ENCODE measurements at places on chromosomes 6 and 20. TPM values are rescaled to one million over a fixed set of nuclear protein-coding genes. Genes with fewer than 3 reads are reported as not detected.

DNA sequence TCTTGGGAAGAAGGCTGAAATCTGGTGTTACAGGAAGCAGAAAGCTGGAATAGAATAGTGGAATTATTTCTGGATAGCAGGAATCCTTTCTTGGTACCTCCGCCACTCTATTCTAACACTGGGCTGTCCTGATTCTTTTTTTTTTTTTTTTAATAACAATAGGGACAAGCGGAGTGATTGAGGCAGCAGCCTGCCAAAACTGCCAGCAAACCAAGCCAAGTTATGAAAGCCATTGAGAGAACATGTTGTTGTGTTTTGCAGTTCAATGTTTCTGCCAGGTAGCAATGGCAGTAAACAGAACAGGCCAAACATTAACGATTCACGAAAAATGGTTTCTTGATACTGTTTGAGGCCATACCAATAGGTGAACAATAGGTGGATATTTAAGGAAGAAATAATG, 47.1 kb downstream of the SLC26A8 start:
- no peak for DNase-seq

TSPO2 gene
- total RNA-seq, result not detected

TRDN gene
- total RNA-seq, result not detected

GRCh38 chr6:82361631-82362030, 2.0 kb upstream of the TPBG start:
- no peak for DNase-seq

- DNase-seq, result peak; percentile 96
These were observed 28.3 kb upstream of the FAM83C start for GRCh38 chr20:35320396-35321126.

- no peak for DNase-seq
These were observed 67.7 kb upstream of the CD93 start for GRCh38 chr20:23153696-23154341.

- DNase-seq, result no peak
These were observed 154.5 kb downstream of the MYLK4 start for GRCh38 chr6:2596222-2596621.

DNA sequence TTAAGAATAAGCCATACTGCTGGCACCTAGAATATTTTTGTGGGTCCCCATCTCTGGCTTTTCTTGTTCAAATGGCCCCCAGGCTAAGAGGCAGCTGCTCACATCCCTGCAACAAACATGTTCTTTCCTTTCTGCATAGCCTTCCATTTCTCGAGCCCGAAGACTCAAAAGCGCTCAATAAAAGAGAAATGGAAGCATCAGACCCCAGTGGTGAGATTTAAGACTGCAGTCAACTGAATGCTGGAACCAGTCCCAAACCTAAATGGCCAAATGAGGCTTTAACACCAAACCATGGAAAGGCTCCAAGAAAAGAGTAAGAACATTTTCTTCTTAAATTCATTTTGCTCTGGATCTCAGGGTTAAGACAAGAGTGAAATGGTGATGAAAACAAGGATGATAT, 122.1 kb upstream of the TRAF3IP2 start:
- DNase-seq, result no peak

GRCh38 chr6:73585566-73586415, 65.0 kb upstream of the EEF1A1 start:
- DNase-seq, result peak; percentile 90

- no peak for DNase-seq
These were observed 38.7 kb upstream of the AFDN start for GRCh38 chr6:167787896-167788562.

- DNase-seq, result no peak
These were observed 11.4 kb upstream of the PBOV1 start for GRCh38 chr6:138229663-138230179.

ULBP2 gene
- total RNA-seq, result 8.2 TPM

DNA sequence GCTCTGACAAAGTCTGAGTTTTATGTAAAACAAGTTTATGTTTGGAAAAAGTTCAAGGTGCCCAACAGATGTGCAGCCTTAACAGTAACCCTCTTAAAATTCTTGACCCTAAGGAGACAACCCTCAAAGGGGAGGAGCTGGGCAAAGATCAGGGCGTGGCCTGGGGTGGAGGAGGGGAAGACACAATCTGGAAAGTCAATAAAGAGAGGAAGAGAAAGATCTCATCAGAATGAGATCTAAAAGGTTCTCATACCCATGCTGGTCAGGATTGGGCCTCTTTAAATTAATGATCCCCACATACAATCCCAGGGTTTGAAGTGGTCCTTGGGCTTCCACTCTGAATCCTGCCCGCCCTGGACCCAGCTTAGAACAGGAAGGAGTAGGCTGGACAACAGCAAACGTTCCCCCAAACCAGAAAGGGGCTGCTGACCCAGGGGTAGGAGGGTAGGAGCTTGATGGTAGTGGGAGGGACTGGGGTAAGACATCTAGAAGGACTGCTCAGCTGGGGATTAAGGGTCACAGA, 33.0 kb downstream of the FOXP4 start:
- peak; percentile 3 for DNase-seq

DNA sequence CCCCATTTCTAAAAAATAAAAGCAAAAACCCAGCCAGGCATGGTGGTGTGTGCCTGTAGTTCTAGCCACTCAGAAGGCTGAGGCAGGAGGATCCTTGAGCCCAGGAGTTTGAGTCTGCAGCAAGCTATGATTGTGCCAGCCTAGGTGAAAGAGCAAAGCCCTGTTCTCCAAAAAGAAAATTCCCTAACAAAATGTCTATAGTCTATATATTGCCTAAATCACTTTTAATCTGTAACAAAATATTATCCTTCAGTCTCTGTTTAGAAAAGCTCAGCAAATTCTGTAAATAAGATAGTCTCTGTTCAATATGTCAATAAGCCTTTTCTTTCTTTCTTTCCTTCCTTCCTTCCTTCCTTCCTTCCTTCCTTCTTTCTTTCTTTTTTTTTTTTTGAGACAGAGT, 75.8 kb upstream of the ZFP64 start:
- no peak for DNase-seq

TRAPPC3L gene
- total RNA-seq, result not detected

- no peak for DNase-seq
These were observed 1292.4 kb downstream of the EPHA7 start for GRCh38 chr6:92126983-92127382.

GRCh38 chr6:146304181-146304580, 239.5 kb upstream of the RAB32 start:
- no peak for DNase-seq

- peak; percentile 85 for DNase-seq
These were observed 22.1 kb upstream of the TINAG start for GRCh38 chr6:54286141-54286540.

PRR18 gene
- not detected for total RNA-seq

NKAPL gene
- total RNA-seq, result 0.15 TPM

GRCh38 chr6:35154262-35154661, 13.1 kb upstream of the TCP11 start:
- no peak for DNase-seq

GRCh38 chr6:137390334-137390733, 103.9 kb downstream of the OLIG3 start:
- DNase-seq, result peak; percentile 80

GRCh38 chr6:71642120-71642519, 244.2 kb upstream of the RIMS1 start:
- peak; percentile 23 for DNase-seq

HEY2 gene
- total RNA-seq, result not detected

DNA sequence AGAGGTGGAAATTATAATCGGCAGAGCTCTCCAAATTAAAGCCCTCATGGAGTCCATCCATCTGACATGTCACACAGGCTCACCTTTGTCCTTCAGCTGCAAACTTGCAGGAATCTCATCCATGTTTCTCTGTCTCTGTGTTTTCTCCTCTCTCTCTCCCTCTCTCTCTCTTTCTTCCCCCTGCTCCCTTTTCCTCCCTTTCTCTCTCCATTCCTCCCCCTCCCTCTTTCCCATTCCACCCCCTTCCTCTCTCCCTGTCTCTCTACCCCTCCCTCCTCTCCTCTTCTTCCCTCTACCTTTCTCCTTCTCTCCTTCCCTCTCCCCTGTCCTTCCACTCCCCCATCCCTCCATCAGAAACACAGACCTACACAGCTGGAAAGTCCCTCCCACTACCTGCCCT, 6.8 kb downstream of the NCR2 start:
- no peak for DNase-seq

- DNase-seq, result no peak
These were observed 186.3 kb downstream of the AKAP7 start for GRCh38 chr6:131321589-131321988.

DNA sequence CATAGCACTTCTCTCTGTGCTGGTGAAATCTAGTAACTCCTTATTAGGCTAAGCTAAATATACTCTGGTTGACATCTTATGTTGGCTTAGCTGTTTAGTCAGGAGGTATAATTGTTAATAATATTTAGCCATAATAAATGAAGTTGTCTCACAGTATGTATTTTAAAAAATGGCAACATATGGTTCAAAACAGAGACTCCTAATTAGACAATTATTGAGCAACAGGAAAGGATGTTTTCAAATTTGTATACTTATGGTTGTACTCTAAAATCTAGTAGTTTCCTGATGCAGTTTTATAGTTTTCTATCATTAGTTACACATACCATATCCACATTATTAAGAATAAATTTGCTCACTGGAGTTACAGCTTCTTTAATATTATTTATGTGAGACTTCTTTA, 150.2 kb downstream of the BCKDHB start:
- DNase-seq, result no peak
